Endothelial cell of umbilical vein (primary cell): ENCODE measurements at places on chromosomes 5 and 9. TPM values are rescaled to one million over a fixed set of nuclear protein-coding genes. Genes with fewer than 3 reads are reported as not detected.

- DNase-seq: peak; percentile 26
These were observed 27.9 kb downstream of the USP20 start for GRCh38 chr9:129863059-129863690.

GRCh38 chr9:136014924-136015633 lies 53.9 kb upstream of the UBAC1 start:
- DNase-seq: no peak

GRCh38 chr9:13034694-13035002 lies 244.8 kb downstream of the MPDZ start:
- no peak for DNase-seq

- no peak for DNase-seq
These were observed 32.4 kb upstream of the LRRC14B start for GRCh38 chr5:158807-159447.

- no peak for DNase-seq
These were observed 142.7 kb downstream of the MLLT3 start for GRCh38 chr9:20479419-20480155.

DNA sequence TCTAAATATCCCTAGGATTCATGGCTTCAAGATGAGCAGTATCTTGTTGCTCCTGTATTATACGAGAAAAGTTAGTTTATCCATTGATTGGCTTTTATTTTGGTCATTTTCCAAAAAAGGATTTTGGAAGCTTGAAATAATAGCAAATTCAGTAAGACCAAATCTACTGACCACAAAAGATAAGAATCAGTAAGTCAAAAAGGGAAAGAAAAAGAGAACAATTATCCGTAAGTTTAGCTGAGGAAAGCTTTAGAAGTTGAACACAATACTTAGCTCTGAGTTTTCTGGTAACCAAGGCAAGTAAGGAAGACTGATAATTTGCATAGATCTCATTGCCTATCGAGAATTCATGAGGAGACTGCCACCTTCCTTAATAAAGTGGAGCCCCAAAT lies 9.1 kb downstream of the TGFBR1 start:
- no peak for DNase-seq

GRCh38 chr5:111743988-111744387 lies 13.0 kb downstream of the NREP start:
- no peak for DNase-seq

DNA sequence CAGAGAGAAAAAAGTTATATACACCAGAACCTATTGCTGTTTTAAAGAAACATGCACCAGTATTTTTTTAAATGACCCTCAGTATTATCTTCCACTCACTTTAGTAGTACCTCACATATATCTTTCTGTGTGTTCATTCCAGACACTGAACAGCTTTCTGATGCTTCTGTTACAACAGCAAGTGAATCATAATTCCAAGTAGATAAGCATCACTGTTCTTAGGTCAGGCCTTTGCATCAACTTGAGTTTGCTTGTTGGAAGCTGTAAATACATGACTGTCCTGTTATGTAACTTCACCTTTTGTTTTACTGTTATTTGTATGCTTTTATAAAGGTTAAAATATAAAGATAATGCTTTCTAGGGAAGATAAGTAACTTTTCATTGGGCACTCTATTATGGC lies 184.4 kb downstream of the ISL1 start:
- DNase-seq: no peak

DNA sequence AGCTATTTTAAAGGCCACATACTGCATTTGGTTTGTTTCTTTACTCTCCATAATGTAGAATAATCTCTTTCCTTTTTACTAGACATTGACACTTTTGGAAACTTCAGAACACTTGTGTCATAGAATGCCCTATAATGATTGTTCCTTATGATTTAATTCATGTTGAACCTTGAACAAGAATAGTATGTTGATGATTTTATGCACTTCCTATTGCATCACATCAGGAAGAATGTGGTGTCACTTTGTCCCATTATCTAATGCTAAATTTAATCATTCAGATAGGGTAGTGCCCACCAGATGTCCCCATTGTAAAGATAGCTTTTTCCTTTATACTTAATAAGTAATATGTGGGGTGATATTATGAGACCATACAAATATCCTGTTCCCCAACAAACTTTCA lies 19.4 kb upstream of the DEPDC1B start:
- no peak for DNase-seq

DNA sequence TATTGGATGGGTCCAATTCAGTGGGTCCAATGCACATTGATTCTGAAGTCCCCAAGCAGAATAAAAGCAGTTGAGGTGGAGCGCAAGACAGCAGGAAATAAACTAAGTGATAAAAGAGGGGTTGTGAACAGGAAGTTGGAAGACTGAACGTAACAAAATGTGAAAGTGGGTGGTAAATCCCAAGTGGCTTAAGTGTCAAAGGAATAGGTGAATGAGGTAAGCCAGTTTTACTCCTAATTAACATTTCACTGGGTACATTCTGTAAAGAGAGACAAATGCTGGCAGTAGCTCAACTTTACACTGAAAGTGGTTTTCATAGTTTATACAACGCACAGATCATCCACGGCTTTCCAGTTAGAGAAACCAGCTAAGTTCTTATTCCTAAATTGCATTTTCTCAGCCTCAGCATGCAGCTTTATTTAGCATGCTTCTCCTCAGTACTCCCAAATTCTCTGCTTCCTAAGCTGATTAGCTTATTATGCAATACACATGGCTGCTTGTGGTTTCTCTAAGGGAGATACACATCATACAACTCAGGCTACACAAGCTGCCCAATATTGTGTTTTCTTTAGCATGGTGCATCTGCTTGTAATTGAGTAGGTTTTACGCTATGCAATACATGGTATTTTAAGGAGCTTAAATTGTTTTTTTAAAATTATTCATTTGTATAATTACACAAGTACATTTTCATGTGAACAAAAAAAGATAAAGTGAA lies 34.2 kb upstream of the HSD17B4 start:
- no peak for DNase-seq

DNA sequence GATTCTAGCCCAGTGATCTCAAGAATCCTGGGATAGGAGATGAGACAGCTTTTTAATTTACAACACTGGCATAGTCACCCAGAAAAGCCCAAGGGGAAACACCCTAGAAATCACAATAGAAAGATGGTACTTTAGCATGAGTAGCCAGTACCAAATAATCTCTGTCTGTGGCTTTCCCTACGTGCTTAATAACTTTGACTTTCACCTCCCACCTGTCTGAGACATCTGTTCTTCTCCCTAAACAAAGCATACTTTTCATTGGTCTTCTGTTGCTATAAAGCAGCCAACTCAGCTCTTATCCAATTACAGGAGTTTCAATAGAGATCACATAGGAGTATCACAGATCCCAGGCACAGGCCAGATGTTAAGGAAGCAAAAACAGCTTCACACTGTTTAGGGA lies 10.4 kb downstream of the MARCHF3 start:
- DNase-seq: no peak

- DNase-seq: peak; percentile 37
These were observed 22.3 kb downstream of the CAAP1 start for GRCh38 chr9:26870292-26870691.

DNA sequence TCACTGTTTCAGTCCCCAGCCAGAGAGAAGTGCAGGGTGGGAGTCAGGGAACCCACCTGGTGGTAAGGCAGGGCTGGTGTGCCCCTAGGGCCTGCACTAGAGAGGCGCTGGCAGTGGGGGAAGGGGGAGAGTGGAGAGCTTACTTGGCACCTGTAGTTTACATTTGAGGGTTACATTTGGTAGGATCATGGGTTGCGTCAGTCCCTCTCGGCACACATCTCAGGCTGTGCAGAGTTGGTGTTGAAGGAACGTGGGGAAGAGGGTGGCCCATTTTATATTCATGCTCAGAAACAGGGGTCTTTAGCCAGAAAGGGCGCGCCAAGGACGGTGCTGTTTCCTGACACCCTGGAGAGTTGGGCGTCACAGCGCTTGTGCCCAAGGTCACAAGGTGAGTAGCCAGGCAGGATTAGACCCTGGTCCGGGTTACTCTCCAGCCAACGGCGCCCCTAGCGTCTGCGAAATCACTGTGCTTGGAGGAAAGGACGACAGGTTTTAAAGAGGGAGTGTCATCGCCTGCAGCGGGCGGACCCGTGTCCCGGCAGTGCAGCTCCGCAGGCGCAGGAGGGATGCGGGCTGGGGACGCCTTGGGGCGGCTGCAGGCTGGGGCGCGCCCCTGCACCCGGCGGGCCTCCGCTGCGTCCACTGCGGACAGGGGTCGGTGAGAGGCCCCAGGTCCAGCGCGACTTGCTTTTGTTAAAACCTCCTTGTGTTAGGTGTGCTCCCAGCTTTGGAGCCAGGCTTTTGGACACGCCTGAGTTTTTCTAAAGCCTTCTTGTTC lies 272.6 kb downstream of the FANCC start:
- no peak for DNase-seq

Gene SLC1A3
- total RNA-seq: 0.44 TPM in 1 of 2 replicates, not detected in the other

Gene DDX4
- not detected in 2 replicates for total RNA-seq

Gene UQCRQ
- 390 and 458 TPM in 2 replicates for total RNA-seq

Gene RNF180
- 3.4 and 5.6 TPM in 2 replicates for total RNA-seq

Gene CCDC183
- total RNA-seq: 0.37 TPM in 1 of 2 replicates, not detected in the other

Gene WDR38
- total RNA-seq: not detected in 2 replicates
